Activated CD4-positive, alpha-beta memory T cell treated with anti-CD3 and anti-CD28 coated beads for 36 hours (primary cell): ENCODE measurements at places on chromosomes 7 and 10.

- DNase-seq: no peak
These were observed 14.8 kb downstream of the ANK3 start for GRCh38 chr10:60374836-60375235.

DNA sequence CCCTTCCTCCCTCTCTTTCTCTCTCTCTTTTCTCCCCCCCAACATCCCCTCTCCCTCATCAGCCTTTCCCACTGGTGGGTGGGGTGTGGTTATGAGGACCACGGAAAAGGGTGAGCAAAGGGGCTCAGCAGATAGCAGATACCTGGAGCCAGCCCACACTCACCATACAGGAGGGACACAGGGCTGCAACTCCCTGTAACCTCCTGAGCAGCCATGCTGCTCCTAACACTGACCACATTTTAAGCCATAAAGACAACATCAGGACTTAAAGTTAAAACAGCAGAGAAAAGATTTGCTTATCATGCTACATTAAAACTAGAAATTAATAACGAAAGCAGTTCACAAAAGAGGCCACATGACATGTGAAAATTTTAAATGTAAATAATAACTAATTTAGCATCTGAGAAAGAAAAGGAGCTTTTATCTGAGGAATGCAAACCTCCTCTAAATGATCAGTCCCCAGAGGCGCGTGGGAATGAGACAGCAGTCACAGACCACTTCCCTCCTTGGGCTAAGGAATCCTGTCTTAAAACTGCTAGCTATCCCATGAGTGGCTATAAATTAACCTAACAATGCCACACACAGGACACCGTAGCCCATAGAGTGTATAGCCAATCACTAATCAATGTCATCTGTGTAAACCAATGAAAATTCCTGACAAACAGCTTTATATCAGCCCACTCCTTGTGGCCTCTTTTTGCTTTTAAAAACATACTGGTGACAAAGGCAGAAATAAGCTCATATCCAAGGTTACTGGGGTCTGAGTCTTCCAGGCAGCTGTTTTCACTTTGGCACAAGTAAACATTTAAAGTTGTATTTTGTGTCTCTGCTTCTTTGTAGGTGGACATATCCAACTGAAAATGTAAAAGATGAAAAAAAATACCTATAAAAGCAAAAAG, 33.3 kb downstream of the PKD1L1 start:
- DNase-seq: no peak

GRCh38 chr7:159034394-159034793, 110.3 kb downstream of the VIPR2 start:
- no peak for DNase-seq

- DNase-seq: peak; percentile 46
These were observed 118.0 kb upstream of the PRSS58 start for GRCh38 chr7:142375710-142376313.

DNA sequence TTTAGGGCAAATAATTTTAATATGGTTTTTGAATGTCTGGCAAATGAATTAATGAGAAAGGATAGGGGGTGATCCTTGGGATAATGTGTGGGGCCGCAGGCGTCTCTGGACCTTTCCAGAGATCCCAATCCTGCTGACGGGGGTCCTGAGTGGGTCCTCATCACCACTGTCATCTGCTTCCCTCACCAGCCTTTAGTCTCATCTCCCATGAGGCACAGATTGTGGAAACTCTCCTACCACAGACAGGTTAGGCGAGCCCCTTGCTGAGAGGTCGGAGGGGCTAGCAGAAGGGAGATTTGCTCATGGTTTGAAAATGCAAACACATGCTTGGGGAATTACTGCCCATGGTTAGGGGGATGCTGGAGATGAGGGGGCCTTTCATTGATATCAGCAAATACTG, 484.6 kb downstream of the RPS24 start:
- no peak for DNase-seq

DNA sequence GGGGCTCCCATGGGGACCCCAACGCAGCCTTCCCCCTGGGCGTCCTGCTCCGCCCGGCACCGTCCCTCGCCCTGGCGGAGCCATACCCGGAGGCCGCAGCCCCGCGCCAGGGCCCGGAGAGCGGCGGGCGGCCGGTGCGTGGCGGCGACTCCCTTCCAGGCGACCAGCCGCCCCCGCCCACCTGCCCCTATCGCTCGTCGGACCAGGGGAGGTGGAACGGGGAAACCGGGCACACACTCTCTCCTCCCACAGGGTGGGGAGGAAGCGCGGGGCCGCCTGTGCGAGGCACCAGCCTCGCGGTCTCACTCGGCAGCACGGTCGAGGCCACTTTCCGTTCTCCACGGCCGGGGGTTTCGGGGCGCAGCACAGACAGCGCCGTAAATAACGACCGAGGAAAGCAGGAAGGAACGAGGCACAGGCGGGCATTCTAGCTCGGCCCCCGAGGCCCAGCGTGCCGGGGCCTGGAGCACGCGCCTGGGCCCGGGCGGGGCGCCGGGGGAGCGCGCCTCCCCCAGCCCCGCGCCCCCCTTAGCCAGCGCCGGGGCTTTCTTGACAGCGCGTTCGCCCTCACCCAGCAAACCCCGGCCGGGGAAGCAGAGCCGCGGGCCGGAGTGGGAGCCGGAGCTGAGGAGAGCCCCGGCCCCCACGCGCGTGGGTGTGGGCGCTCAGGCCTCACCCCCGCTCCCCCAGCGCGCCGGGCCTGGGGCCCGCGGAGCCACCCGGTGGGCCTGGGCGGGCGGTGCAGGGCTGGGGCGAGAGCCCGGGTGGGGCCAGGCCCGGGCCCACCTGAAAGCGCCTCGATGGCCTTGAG, 936 bp downstream of the IGF2BP3 start:
- DNase-seq: peak; percentile 39

DNA sequence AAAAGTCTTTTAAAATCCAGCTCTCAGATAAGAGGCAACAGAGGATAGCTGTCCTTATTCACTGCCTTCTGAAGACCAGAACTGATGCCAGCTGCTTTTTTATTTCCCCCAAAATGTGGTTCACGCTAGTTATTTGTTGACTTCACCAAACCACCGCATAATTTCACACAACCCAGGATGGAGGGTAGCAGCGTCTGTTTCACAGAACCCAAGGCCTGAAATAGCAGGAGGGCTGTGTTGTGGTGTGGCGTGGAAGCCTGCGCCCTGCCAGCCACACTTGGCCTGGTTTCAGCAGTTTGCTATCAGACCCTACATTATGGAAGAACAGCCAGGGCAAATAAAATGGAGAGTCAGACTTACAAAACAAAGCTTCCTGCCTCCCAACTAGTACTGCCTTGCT, 155.4 kb downstream of the DYNC1I1 start:
- no peak for DNase-seq

- DNase-seq: no peak
These were observed 124.0 kb downstream of the AOAH start for GRCh38 chr7:36600314-36600682.

DNA sequence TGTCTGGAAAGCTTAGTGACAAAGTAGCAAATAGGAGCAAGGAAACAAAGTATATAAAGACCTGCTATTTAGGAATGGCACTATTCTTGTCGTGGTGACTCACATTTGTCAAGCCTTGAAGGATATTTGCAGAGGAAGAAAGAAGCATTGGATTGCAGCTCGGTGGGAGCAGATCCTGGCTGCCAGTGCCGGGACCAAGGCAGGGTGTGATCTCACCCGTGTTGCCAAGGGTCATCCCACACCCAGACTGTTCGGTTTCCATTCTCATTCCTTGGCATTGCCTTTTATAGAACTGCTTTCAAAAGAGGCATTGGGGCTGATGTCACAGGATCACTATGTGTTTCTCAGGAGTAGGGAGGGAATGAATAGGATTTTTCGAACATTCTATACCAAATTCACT, 176.2 kb downstream of the GALNT17 start:
- no peak for DNase-seq

DNA sequence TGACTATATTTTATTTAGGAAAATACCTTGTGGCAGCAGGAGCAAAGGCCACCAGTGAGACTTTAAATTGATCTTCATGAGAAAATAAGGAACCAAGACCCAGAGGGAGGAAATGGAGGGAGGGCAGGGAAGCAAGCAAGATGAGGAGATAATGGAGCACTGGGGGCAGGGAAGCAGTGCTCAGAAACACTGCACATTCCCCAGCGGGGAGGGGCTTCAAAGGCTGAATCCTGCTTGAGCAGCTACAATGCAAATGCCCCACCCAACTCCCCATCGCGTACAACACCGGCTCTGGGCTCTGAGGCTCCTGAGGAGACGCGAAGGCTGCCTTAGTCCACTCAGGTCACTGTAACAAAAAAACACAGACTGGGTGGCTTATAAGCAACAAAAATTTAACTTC, 503.8 kb downstream of the GRID1 start:
- no peak for DNase-seq

- no peak for DNase-seq
These were observed 87.4 kb upstream of the FAM20C start for GRCh38 chr7:105002-105401.

- no peak for DNase-seq
These were observed 51.7 kb downstream of the LRRC18 start for GRCh38 chr10:48887982-48888381.

GRCh38 chr10:63213489-63213888, 80.4 kb downstream of the NRBF2 start:
- no peak for DNase-seq
